ENCODE measurements at places on chromosomes 2 and 18. TPM values are rescaled to one million over a fixed set of nuclear protein-coding genes. Genes with fewer than 3 reads are reported as not detected.

The SLC30A3 gene
- 0.18 TPM for total RNA-seq

The SGPP2 gene
- not detected for total RNA-seq

The STARD6 gene
- total RNA-seq: 0.18 TPM

The CREG2 gene
- 2.4 TPM for total RNA-seq

The STPG4 gene
- total RNA-seq: 0.22 TPM

GRCh38 chr2:60675301-60675700, 80.8 kb upstream of the PAPOLG start:
- no peak overlapping the region for H3K27ac ChIP-seq
- H3K27me3 ChIP-seq: peaks cover 2% of the 10 kb centered on the region
- H3K36me3 ChIP-seq: no peaks in the 10 kb centered on the region
- no peak for DNase-seq

GRCh38 chr2:121099329-121100290, 185.4 kb downstream of the TFCP2L1 start:
- no peak overlapping the region for H3K27ac ChIP-seq
- H3K27me3 ChIP-seq: peaks cover 30% of the 10 kb centered on the region
- H3K36me3 ChIP-seq: no peaks in the 10 kb centered on the region

DNA sequence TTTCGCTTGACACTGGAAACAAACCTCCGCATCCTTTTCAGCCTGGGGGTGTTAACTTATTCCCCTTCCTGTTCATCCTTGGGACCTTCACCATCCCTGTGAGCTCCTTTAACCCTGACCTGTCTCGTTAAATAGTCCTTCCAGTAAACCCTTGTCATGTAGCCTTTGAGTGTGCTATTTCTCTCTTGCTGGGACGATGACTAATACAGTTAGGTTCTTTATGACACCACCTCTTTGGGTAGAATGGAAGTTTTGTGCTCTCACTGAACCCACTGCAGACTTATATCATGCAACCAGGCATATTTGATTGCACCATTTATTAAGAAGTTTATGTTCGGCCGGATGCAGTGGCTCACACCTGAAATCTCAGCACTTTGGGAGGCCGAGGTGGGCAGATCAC, 40.5 kb upstream of the GAREM1 start:
- no peaks in the 10 kb centered on the region for H3K4me1 ChIP-seq
- H3K36me3 ChIP-seq: no peaks in the 10 kb centered on the region
- no peak overlapping the region for H3K4me3 ChIP-seq
- no peak overlapping the region for H3K27ac ChIP-seq
- no peaks in the 10 kb centered on the region for H3K27me3 ChIP-seq
- DNase-seq: no peak

GRCh38 chr2:40210968-40211353, 240.9 kb downstream of the SLC8A1 start:
- H3K27ac ChIP-seq: no peak overlapping the region
- H3K27me3 ChIP-seq: no peaks in the 10 kb centered on the region
- no peak overlapping the region for H3K4me3 ChIP-seq
- DNase-seq: no peak

Measured in muscle of leg (tissue), 16 donors.